ENCODE measurements at places on chromosomes 7 and 10.

- DNase-seq = no peak
Measured at GRCh38 chr7:7257899-7258692, 75.8 kb downstream of the C1GALT1 start.

DNA sequence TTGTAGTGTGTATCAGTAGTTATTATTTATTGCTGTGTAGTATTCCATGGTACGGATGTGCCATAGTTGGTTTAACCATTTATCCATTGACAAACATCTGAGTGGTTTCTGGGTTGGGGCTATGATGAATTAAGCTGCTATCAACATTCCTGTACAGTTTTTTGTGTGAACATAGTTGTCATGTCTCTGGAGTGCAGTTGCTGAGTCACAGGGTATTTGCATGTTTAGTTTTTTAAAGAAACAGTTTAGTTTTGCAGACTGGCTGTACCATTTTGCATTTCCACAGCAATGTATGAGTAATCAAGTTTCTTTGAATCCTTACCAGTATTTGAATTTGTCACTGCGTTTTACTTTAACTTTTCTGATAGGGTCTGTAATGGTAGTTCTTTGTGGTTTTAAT, 516.7 kb upstream of the CELF2 start:
- no peak for DNase-seq

- no peak for DNase-seq
Measured at GRCh38 chr10:58030208-58030607, 237.5 kb downstream of the IPMK start.

DNA sequence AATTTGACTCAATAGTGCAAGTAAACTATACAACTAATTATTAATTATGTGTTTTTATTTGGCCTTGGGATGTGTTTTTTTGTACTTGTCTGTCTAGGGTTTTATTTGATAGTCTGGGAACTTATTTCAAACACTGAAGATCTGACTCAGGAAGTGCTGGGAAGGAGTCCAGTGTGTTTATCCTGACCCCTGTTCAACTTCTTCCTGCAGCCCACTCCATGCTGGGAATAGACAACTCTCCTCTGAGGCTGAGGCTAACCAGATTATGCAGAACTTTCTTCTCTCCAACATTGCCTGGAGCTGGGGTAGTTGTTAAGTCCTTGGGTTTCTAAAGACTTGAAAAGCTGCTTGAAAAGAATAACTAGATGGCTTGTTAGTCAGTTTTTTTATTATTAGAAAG, 6.9 kb downstream of the CISD1 start:
- peak; percentile 26 for DNase-seq

- no peak for DNase-seq
Measured at GRCh38 chr10:47241946-47242867, 57.8 kb upstream of the GDF10 start.

- DNase-seq = no peak
Measured at GRCh38 chr7:94049615-94050014, 45.5 kb upstream of the BET1 start.

GRCh38 chr7:22001345-22002004, 55.8 kb upstream of the CDCA7L start:
- peak; percentile 84 for DNase-seq

DNA sequence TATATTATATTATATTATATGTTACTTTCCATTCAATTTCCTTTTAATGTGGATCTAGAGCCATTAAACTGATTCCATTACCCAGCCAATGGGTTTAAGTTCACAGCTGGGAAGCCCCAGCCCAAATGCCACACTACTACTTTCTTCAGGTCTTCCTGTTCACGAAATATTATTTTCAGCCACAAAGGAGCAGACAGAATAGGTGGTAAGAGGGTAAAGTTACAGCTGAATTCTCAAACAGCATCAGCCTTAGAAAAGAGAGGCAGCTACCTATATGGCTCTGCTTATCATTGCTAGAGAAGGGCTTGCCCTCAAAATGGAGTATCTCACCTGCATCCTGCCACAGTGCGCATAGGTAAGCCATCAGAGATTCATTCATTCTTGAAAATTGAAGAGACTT, 128.3 kb downstream of the ITGA8 start:
- no peak for DNase-seq

Measured in myocyte (in vitro differentiated cells).